ENCODE measurements at places on chromosomes 5 and 9.

GRCh38 chr9:94719878-94720277 lies 6.6 kb upstream of the AOPEP start:
- no peak for DNase-seq

- DNase-seq, result no peak
Measured at GRCh38 chr9:130501639-130502038, 56.9 kb downstream of the ASS1 start.

GRCh38 chr9:128102861-128103588 lies 24.5 kb downstream of the PTGES2 start:
- DNase-seq, result no peak

- no peak for DNase-seq
Measured at GRCh38 chr9:616694-617093, 224.8 kb upstream of the DMRT1 start.

GRCh38 chr9:134525070-134525815 lies 116.4 kb upstream of the COL5A1 start:
- DNase-seq, result no peak

DNA sequence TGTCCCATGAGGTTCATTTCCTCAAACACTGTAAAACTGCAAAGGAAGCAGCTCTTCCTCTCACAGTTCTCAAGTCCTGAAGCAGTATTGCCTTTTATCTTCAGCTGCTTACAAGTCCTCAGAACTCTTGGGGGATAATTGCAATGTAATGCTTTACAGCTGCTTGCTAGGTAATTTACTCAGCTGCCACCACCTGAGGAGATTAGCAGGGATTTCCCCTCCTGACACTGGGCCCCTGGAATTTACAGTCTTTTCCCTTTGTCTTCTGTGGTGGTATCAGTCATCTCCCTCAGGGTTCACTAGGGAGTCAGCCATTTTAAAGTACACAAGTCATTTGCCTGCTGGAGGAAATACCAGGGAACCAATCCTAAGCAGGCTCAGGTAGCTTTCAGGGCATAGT lies 754.3 kb upstream of the GRAMD2B start:
- DNase-seq, result no peak

DNA sequence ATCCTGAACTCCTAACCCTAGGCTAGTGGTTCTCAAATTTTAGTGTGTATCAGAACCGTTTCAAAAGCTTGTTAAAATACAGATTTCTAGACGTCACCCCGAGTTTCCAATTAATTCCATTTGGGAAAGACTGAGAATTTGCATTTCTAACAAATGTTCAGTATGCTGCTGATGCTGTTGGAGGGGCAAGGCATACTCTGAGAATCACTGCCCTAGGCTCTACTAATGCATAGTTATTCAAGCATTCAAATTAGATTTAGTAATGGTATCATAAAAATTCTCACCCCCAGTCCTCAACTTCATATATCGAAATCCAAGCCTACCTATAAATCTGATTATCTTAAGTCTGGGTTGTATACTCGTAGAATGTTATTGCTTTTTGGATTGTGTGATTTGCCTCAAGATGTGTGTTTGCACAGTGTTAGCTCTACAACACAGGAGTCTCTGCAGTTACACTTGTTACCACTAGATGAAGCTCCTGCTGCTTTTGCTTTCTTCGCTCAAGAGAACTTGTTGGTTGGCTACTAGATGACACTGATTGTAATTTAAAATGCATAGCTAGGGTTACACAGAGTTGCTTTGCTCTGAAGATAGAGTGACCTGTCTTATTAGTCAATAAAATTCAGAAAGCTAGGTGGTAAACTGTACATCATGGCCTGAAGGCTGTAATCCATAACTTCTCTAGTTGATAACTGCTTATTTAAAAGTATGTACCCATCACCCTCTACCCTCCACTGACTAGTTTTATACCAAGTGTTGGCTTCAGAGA lies 7.5 kb upstream of the ERAP2 start:
- DNase-seq, result no peak

GRCh38 chr9:99873531-99873930 lies 32.9 kb upstream of the STX17 start:
- no peak for DNase-seq

DNA sequence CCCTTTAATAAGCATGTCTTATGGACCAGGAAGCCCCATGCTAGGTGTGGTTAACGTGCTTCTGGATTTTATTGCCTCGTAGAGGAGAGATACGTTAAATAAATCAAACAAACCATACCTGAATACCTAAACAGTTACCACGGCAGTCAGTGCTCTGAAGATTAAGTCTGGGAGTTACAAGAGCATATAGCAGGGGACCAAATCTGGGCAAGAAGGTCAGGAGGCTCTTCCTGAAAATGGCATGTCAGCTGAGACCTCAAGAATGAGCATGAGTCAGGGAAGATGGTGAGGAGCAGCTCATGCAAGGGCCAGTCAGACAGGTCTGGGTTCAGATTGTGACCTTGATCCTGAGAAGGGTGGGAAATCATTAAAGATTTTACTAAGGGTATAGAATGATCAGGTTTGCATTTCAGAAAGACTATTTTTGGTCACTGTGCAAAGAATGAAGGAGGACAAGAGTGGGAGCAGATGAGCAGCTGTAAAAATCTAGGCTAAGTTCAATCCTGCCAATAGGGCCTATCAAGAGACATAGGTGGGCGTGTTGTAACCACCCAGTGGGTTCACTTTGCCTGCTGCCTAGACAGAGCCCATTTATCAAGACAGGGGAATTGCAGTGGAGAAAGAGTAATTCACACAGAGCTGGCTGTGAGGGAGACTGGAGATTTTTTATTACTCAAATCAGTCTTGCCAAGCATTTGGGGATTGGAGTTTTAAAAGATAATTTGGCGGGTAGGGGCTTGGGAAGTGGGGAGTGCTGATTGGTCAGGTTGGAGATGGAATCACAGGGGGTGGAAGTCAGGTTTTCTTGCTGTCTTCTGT lies 4.8 kb upstream of the ZNF366 start:
- DNase-seq, result no peak

GRCh38 chr9:114995681-114996221 lies 65.4 kb upstream of the TNFSF8 start:
- no peak for DNase-seq

- no peak for DNase-seq
Measured at GRCh38 chr5:42143361-42143760, 218.3 kb downstream of the FBXO4 start.

GRCh38 chr9:113545068-113545467 lies 81.5 kb downstream of the RGS3 start:
- no peak for DNase-seq

DNA sequence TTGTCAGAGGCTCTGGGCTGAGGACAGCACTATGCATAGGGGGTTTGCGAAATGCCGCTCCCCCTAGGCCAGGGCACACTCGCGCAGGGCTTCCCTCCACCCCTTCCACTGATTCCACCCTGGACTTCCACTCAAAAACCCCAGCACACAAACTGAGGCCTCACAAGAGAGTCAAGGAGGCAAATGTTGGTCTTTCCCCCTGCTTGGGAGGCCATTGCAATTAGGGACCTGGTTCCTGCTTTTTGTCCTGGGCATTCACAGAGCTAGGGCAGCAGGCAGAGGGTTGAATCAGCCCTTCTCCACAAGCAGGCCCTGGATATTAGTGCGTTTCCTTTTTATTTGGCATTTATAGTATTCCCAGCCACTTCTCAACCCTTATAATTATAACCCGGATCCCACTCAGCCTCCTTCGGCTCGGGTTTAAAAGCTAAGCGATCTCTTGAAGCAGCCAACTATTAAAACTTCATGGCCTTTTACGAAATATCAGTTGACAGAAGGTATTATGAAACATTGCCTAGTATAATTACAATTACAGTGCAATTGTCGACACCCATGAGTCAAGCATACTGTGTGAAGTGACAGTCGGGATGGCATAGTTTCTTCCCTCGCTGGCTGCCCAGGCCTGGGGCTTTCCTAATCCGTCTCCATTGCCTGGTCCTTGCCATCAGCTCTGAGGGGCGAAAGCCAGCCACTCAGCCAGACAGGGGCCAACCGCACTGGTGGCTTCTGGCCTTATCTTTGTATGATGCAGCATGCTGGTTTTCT lies 285.5 kb upstream of the MAP3K1 start:
- peak; percentile 21 for DNase-seq

DNA sequence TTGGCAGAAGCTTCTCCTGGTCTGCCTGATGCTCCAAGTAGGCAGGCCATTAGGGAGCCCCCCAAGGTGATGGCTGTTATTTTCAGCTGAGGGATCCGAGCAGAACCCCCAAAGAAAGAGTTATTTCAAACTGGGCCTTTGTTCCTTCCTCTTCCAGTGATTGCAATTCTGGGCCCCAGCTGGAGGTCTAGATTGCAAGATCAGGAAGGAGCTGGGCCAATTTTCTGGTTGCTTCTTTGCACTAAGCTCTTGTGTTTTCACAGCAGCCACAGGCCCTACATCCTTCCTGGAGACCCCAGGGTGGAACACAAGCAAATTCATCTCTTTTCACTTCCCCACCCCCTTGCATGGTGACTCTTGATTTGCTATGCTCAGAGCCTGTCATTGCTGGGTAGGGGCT lies 215.0 kb downstream of the SEMA6A start:
- no peak for DNase-seq

DNA sequence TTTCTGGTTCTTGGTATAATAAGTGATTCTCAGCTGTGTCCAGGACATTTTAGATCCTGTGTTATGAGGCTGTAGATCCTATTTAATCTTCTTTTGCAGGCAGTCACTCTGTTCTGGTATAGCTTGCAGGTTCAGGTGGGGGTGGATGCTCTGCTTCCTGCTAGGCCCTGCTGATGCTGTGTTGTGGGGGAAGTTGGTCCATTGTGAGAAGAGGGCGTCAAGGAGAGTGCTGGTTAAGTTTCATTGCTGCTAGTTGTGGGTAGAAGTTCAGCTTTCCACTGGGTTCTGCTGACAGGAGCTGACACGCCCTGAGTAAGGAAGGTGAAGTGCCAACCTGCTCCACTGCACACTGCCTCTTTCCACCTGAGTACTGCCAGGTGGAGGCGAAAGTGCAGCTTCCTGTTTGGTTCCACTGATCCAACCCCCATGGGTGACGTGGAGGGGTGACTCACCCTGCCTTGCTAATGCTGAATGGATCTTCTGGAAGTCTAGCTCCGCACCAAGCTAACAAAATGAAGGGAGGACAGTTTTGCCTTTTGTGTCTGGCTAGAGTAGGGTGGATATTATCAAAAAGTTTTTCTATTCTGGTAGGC lies 16.3 kb downstream of the NMRK1 start:
- no peak for DNase-seq

DNA sequence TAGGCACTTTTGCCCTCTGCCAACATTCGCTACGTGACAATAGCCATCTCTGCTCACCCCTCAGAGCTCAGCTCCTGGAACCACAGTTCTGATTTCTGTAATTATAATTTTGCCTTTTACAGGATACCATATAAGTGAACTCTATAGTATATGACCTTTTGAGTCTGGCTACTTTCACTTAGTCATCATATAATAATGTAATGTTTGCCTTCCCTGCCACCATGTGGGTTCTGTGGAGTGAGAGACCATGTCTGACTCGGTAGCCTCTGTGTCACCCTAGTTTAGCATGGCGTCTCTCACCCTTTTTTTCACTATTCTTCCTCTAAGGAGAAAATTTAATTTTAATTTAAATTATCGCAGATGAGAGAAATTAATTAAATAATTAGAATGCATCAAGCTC lies 28.9 kb upstream of the ZBTB43 start:
- DNase-seq, result no peak

- DNase-seq, result no peak
Measured at GRCh38 chr9:104635456-104635855, 17.5 kb upstream of the OR13C9 start.

GRCh38 chr5:110414360-110414759 lies 312.1 kb downstream of the TMEM232 start:
- DNase-seq, result no peak

- DNase-seq, result no peak
Measured at GRCh38 chr5:584846-585245, 27.3 kb upstream of the CEP72 start.

- peak; percentile 79 for DNase-seq
Measured at GRCh38 chr5:148733601-148734438, 79.5 kb upstream of the HTR4 start.

DNA sequence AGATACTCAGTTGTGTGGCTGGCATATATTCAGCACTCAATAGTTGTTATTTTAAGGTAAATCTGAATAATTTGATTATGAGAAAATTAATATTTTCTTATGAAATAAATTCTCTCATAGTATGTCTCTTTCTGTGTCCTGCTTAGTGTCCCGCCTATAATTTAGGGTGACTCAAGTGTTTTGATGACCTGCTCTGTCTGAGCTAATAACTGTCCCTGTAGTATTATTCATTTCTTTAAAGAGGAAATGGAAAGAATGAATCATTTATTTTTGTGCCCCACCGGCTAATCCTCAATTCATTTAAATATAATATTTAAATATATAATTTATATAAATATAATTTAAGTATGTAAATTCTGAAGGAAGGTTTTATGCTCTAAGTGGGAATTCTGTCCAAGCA lies 4.1 kb downstream of the SLC1A1 start:
- no peak for DNase-seq

DNA sequence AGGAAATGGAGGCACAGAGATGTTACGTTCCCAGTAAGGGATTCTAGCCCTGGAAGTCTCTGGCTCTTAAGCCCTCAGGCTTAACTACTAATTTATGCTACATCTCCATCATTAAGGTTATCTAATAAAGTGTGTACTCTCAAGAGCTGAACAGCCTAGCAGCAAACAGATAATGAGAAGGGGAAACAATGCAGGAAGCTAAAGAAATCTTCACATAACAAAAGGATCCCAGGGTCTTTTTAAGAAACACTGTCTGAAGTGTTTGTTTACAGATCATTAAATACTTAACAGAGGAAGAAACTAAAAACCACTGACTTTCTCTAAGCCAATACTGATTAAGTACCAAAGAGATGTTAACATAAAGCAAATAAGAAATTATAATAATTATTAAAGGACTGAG lies 129.0 kb downstream of the PAPPA start:
- DNase-seq, result no peak

DNA sequence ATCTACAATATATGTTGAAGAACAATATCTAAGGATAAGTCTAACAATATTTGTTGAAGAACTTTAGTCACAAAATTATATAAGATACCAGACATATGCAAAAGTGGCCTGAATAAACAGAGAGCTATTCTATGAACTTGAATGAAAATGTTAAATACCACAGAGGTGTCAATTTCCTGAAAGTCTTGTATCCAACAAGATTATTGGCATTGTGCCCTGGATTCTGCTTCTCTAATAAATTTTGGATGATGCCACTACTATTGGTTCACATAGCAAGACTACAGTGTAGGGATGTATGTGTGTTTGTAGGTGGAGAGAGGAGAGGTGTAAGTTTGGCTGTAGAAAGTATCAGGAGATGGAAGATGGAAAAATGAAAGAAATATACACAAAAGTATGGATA lies 731.8 kb upstream of the RGMB start:
- DNase-seq, result no peak

GRCh38 chr9:3256571-3257330 lies 269.1 kb downstream of the RFX3 start:
- no peak for DNase-seq

- no peak for DNase-seq
Measured at GRCh38 chr5:23466401-23466912, 41.0 kb upstream of the PRDM9 start.

- no peak for DNase-seq
Measured at GRCh38 chr5:43085453-43085852, 35.3 kb upstream of the ZNF131 start.

- DNase-seq, result no peak
Measured at GRCh38 chr9:224026-224425, 9.4 kb downstream of the DOCK8 start.

- no peak for DNase-seq
Measured at GRCh38 chr5:143796753-143797152, 15.2 kb upstream of the HMHB1 start.
